ENCODE measurements at places on chromosomes 1 and 21. TPM values are rescaled to one million over a fixed set of nuclear protein-coding genes. Genes with fewer than 3 reads are reported as not detected.

DPT gene
- 15.9 TPM for total RNA-seq

KCNK2 gene
- total RNA-seq: 7.2 TPM

PMF1 gene
- total RNA-seq: 59.3 TPM

CITED4 gene
- total RNA-seq: 17.9 TPM

SLC30A2 gene
- 20.6 TPM for total RNA-seq

PPM1J gene
- 0.94 TPM for total RNA-seq

PARP1 gene
- total RNA-seq: 75.8 TPM

UAP1 gene
- total RNA-seq: 47.8 TPM

GPX7 gene
- total RNA-seq: 8.9 TPM

- DNase-seq: no peak
Measured at GRCh38 chr1:10646347-10646861, 150.0 kb downstream of the CASZ1 start.

DNA sequence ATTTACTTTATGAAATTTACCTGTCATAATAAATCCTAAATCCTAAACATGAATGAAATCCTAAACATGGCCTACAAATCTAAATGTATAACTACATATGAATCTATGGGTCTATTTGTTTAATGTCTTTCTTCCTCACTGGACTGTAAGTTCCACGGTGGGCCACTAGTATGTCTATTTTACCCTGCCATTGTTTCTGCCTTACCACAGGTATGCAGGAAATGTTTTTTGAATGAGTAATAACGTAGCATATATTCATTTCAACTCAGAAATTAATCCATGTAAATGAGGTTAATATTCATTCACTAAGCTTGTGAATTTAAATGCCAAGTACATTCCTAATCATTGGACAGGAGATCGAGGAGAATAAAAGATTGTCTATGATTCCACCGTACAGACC lies 35.3 kb downstream of the B3GALNT2 start:
- DNase-seq: no peak

DNA sequence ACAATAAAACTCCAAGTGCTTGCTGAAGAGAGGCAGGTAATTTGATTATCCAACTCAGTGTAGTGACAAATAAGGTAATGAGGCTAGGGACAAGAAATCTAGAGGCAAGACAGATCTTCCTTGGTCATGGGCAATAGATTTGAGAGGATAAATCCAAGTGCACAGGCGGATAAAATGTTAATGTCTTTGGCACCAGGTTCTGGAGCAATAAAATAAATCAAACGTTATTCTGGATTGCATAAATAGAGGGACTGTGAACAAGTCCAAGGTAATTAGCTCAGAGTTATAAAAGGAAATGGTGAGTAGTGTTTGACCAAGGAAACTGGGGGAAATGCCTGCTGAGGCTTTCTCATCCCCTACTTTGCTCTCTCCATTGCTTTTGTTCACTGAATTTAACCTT lies 329.3 kb upstream of the PROX1 start:
- no peak for DNase-seq

- DNase-seq: no peak
Measured at GRCh38 chr1:240962086-240962485, 350.1 kb upstream of the GREM2 start.

DNA sequence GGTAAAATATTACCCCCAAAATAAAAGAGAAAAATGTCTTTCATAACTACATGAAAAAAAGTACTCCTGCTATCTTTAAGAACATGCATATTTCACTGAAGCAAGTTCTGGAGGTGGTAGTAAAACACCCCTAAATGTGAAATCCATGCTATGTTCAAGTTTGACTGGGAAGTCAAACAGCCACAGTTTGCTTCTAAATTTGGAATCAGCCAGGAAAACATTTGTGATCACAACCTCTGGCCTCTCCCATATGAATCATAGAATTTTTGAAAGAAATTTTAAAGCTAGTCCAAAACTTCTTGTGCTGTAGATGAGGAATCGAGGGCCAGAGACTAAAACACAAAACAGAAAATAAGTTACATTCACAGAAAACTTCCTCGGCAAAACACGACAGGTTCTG lies 6.6 kb downstream of the SORT1 start:
- no peak for DNase-seq

- no peak for DNase-seq
Measured at GRCh38 chr21:31117128-31117916, 79.0 kb upstream of the KRTAP19-8 start.

DNA sequence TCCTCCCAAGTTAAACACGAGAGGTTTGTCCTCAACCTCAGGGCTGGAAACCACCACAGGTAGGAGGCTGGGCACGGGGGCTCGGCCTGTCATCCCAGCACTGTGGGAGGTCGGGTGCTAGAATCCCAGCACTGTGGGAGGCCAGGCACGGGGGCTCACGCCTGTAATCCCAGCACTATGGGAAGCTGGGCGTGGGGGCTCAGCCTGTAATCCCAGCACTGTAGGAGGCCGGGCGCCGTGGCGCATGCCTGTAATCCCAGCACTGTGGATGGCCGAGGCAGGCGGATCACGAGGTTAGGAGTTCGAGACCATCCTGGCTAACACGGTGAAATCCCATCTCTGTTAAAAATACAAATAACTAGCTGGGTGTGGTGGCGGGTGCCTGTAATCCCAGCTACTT lies 6.7 kb upstream of the CDK11A start:
- DNase-seq: no peak

DNA sequence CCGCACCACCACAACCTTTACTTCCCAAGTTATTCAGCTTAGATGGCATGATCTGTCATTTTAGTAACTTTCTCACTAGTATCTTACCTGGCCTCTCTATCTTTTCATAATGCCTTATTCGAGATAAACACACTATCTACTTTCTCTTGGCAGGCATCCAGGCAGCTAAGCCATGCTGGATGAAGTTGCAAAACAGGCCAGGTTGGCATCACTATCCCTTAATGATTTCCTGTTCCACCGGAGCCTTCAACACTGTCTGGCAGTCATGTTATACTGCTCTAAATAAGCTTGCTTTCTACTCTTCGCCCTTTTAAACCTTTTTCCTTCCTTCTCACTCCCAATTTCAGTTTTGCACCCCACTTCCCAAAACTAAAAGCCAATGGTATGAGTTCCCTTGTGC lies 12.0 kb upstream of the KCNH1 start:
- DNase-seq: peak; percentile 72

DNA sequence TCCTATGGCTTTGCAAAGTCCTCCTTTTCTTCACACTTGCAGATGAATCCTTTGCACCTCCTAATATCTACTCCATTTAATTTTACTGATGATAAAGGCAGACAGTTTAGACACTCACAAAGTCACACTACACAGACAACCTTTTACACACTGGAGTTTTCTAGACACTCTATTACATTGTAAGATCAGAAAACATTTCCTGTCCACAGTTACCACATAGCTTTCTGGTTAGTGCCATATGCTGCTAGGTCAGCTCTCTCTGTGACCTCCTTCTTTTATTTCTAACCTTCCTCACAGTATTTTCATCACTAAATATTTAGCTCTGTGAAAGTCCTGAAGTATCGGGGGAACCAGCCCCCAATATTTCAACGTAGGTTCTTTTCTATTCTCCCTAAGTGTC lies 5.1 kb downstream of the SH2D1B start:
- DNase-seq: no peak

GRCh38 chr1:179818260-179818659 lies 59.3 kb downstream of the TOR1AIP2 start:
- no peak for DNase-seq

- DNase-seq: no peak
Measured at GRCh38 chr1:38041936-38042834, 4.4 kb downstream of the POU3F1 start.

GRCh38 chr1:224177356-224177999 lies 5.6 kb upstream of the DEGS1 start:
- no peak for DNase-seq

- DNase-seq: no peak
Measured at GRCh38 chr1:96865731-96866685, 144.4 kb downstream of the PTBP2 start.

DNA sequence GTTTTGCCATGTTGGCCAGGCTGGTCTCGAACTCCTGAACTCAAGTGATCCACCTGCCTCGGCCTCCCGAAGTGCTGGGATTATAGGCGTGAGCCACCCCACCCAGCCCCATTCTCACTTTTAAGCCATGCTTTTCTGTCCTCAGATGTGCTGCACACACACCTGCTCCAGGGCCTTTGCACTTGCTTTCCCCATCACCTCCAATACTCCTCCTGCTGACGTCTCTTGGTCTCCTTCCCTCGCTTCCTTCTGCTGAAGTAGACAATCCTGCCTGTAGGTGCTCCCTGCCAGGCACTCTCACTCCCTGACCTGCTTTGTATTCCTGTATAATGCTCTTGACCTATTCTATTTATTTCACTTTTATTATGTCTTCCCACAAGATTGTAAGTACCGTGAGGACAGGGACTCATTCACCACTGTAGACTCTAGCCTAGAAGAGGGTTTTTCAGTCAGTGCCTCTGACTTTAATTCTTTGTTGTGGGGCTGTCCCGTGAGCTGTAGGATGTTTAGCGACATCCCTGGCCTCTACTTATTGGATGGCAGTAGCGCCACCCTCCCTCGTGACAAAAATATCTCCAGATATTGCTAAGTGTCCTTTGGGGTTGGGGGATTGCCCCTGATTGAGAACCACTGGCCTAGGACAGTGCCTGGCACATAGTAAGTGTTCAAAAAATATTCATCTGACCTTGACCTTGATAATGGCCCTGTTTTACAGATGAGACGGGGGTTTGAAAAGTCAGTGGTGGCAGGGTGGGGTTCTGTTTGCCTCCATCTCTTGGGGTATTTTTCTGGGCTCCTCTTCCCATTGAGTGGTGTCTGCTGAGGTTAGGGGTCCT lies 4.6 kb downstream of the TNFRSF1B start:
- no peak for DNase-seq

GRCh38 chr21:40685141-40685540 lies 161.8 kb downstream of the DSCAM start:
- DNase-seq: no peak

DNA sequence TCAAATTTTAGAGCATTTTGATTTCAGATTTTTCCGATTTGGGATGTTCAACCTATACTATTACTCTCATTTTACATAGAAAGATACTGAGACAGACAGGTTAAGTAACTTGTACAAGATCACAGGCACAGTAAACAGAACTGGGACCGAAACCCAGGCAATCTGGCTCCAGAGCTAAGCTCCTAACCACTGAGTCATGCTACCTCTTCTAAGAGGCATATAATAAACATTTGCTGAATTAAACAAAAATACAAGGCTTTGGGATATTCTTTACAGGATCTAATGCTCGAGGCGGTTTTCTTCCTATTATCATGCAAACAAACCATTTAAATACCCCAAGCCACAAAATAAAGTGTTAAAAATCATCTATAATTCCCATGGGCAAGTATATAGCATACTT lies 50.3 kb downstream of the MCOLN2 start:
- no peak for DNase-seq

GRCh38 chr1:163442895-163443294 lies 121.1 kb downstream of the NUF2 start:
- no peak for DNase-seq

DNA sequence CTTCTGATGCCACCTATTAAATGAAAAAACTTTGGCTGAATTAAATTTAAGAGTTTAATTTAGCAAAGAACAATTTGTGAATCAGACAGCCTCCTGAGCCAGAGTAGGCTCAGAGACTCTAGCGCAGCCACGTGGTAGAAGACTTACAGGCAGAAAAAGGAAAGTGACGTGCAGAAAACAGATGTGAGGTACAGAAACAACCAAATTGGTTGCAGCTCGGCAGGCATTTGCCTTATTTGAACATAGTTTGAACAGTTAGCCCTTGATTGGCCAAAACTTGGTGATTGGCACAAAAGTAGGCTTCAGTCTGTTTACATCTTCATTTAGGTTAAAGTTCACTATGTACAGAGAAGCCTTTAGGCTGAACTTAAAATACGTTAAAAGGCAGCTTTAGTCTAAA lies 22.9 kb downstream of the TCP10L start:
- no peak for DNase-seq

GRCh38 chr1:236812334-236813030 lies 17.4 kb downstream of the MTR start:
- DNase-seq: no peak

- DNase-seq: no peak
Measured at GRCh38 chr1:36107394-36107793, 17.6 kb downstream of the COL8A2 start.

DNA sequence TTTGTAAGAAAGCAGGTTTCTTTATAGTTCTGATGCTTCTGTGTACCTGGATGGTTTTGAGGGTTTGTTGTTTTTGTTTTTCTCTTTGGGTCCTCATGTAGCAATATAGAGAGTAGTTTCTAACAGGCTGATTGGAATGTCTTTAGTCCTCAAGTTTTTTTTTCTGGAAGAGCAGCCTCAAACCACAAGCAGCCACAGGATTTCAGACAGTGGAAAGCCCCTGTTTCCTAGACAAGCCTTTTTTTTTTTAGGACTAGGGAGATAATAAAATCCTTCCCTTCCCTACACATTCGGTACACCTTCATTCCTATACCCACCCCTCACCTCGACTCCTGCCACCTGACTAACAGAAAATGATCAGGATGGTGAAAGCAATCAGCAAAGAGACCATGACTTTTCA lies 47.6 kb downstream of the ACP6 start:
- DNase-seq: no peak

All from ureter (tissue), 1 donor.